ENCODE measurements at places on chromosomes 7 and 10.

DNA sequence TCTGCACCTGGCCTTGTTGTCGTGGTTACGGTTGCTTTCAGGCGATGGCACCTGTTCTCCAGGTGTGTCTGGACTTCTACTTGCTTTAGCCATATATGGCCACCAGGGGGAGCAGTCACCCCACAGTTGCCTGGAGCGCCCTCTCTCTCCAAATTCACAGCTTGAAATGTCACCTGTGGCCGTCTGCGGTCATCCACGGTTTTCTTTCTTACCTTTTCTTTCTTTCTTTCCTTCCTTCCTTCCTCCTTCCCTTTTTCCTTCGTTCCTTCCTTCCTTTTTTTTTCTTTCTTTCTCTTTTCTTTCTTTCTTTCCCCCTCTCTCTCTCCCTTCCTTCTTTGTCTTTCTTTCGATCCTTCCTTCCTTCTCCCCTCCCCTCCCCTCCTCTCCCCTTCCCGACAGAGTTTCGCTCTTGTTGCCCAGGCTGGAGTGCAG lies 150.5 kb upstream of the VKORC1L1 start:
- peak; percentile 68 for DNase-seq

- DNase-seq = no peak
Measured at GRCh38 chr10:84948644-84949043, 620.3 kb downstream of the CCSER2 start.

- DNase-seq = no peak
Measured at GRCh38 chr7:105916603-105917002, 40.2 kb upstream of the ATXN7L1 start.

DNA sequence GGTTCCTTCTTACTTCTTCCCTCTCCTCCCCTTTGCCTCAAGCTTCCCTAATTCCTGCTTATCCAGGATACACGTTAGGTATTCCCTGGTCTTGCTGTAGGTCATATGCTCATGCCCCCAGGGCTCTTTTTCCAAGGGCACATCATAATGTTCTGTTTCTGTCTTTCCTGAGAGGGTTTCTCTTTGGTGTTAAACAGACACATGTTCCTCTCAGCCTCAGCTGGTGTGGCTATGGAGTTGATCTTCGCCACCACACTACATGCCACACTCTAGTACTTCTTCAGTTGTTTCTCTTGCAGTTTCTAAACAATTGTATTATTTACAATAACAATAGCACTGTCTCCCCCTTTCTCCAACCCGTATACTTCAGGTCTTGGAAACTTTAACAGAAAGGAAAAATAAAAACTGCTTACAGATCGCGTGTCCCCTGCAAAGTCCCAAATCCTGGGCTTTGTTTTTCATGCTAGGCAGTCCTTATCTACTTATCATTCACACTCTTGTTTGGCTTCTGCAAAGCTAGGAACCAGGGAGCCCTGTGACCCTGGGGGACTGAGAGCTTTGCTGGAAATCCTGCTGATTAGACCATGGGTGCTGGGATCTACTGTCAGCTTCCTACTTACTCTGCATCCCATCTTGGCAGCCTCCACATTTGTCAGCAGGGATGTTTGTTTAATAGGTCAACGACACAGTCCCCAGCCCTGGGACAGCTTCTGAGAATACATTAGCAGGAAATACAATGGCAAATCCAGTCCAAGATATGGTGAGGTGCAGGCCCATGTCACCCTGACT lies 193.9 kb upstream of the BMPER start:
- DNase-seq = no peak

All from activated CD4-positive, alpha-beta T cell treated with anti-CD3 and anti-CD28 coated beads, Interleukin-2, Interleukin-6, amounts not matched to agents 100 ng/mL and 50 ng/mL, durations not matched to agents 16 hours and 8 hours (primary cell).